Osteocyte (in vitro differentiated cells): ENCODE measurements at places on chromosomes 16 and 17. TPM values are rescaled to one million over a fixed set of nuclear protein-coding genes. Genes with fewer than 3 reads are reported as not detected.
A peak's percentile ranks its signal among the peaks of the same experiment; 100 is the strongest.

GRCh38 chr16:56340864-56341365, 84.4 kb downstream of the AMFR start:
- no peak for DNase-seq

- DNase-seq: no peak
These were observed 118.3 kb downstream of the SPECC1 start for GRCh38 chr17:20127360-20128035.

GRCh38 chr17:49214676-49215360, 4.3 kb downstream of the ABI3 start:
- no peak for DNase-seq

DNA sequence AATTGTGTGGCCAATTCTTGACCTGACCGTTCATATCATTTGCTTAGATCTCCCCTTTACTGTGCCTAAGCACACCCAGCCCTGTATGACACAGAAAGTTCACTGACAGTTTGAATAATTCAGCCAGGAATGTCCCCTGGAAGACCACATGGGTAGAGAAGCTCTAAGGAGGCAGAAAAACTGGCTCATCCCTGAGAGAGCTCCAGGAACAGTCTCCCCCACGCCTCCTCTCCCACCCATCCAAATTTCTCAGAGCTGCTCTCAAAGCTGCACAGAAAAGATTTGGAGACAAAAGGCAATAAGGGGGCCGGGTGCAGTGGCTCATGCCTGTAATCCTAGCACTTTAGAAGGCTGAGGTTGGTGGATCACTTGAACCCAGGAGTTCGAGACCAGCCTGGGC, 11.2 kb downstream of the PRAC1 start:
- peak; percentile 30 for DNase-seq

- DNase-seq: no peak
These were observed 76.5 kb downstream of the TIMM22 start for GRCh38 chr17:1073241-1073962.

The PABPN1L gene
- not detected in 2 replicates for total RNA-seq

DNA sequence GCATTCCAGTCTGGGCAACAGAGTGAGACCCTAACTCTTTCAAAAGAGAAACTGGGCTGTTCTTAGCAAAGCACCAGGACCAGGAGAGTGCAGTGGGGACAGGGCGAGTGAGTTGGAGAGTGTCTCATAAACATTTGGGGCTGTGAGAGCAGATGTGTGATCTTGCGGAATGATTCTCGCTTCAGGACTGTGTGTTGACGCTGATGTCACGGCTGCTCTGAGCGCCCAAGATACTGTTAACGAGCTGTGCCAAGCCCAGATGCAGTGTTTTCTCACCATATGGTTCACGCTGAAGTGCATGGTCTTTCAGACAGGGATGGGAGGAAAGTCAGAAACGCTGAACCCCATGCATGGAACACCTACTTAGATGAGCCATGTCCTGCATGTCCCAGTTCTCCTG, 438.2 kb downstream of the HS3ST4 start:
- no peak for DNase-seq

DNA sequence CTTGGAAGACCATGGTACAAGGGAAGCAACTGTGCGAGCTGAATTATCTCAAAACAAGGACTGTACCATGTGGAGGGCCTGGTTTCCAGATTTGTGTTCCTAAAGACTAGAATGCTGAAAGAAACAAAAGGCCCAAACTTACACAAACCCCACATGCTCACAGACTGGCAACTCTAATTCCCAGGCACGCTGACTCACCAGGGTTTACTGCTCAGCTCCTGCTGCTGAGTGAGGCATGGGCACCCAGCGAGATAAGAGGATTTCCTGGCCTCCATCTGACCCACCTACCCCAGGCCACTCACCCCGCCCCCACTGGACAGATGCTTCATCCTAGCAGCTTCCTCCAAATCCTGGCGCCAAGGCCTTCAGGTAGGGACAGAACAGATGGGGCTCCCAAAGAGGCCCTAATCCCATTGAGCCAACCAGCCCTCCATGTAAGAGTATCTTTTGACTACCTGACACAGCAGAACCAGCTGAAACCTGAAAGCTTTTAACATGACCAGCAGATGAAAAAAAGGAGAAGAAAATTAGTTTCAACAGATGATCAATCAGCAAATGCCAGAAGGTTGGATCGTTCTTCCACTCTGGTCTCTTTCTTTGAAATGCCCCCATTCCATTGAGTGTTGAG, 33.9 kb downstream of the DCUN1D3 start:
- DNase-seq: no peak

- DNase-seq: no peak
These were observed 131.3 kb downstream of the CYB561 start for GRCh38 chr17:63314761-63315160.

- DNase-seq: no peak
These were observed 8.6 kb downstream of the GNA13 start for GRCh38 chr17:65047941-65048340.

- DNase-seq: no peak
These were observed 23.9 kb downstream of the GPR139 start for GRCh38 chr16:20049831-20050230.

- DNase-seq: no peak
These were observed at the start of gene CTRL for GRCh38 chr16:67931712-67932461. Gene CTRL, minus strand, starts transcription at chr16:67931862. Its CDS starts 10 bp downstream, at chr16:67931852.
